NCI-H460 (cell line): ENCODE measurements at places on chromosomes 16 and 17. TPM values are rescaled to one million over a fixed set of nuclear protein-coding genes. Genes with fewer than 3 reads are reported as not detected.
A peak's percentile ranks its signal among the peaks of the same experiment; 100 is the strongest.

- no peak for DNase-seq
Observed at GRCh38 chr16:11359370-11359769, 14.1 kb downstream of the RMI2 start.

- DNase-seq = peak; percentile 33
Observed at GRCh38 chr16:72847187-72848027, 200.5 kb downstream of the ZFHX3 start.

DNA sequence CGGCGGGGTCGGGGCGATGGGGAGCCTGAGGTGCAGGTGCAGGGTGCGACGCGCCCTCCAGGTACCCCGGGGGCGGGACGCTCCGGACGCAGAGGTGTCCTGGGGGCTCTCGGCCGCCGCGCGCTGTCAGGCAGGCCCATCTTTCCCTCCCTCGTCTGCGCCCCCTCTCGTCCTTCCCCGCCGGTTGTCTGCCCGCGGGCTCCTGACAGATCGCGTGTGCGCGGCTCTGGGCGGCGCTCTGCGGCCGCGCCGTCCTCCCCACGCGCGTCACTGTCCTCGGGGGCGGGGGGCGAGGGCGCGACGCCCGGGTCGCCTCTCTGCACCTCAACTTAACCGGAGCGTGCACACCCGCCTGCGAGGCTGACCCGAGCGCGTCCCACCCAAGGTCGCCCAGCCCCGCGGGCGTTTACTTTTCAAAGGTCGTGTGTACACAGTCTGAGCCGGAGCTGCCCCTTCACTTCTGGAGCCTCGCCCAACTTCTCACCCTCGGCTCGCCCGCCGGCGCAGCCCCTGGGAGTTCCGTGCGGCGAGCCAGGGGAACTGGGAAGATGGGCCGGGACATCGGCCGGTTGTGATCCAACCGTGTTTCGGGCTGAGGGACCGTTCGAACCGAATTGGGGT, 512 bp downstream of the AKAP1 start:
- no peak for DNase-seq

DNA sequence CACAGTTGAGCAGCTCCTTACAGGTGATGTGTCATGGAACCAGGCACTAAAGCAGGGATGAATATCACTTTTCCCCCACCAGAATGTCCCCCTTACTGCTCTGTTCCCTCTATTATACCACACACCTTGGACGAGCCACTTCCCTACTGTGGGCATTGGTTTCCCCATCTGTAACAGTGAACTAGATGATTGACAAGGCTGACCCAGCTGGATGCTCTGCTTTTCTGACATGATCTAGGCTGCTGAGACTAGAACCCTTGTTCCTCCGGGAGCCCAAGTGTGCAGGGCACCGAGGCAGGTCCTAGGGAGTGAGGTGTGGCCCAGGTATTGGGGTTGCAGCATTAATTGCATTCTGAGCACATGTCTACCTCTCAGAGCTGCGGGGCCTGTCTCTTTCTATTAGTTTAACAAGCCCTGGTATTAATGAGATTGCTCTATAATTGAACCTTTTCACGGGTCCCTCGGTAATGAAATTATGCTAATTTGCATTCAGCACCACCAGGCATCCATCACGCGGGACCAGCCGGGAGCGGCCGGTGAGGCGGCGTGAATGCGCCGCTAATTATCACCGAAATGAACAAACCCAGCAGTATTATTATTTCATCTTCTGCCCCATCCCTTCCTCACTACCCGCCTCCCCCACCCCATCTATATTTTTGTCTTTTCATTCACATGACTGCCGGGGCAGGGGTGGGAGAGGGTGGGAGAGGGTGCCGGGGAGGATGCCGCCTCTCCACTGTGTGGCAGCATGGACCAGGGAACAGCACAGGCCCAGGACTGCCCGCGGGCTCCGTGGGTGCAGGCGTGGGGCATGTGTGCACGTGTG, 121.1 kb downstream of the CYLD start:
- DNase-seq = no peak

KCNAB3 gene
- total RNA-seq = 0.32 and 1.9 TPM in 2 replicates
